ENCODE measurements at places on chromosomes 11 and 22. TPM values are rescaled to one million over a fixed set of nuclear protein-coding genes. Genes with fewer than 3 reads are reported as not detected.

DNA sequence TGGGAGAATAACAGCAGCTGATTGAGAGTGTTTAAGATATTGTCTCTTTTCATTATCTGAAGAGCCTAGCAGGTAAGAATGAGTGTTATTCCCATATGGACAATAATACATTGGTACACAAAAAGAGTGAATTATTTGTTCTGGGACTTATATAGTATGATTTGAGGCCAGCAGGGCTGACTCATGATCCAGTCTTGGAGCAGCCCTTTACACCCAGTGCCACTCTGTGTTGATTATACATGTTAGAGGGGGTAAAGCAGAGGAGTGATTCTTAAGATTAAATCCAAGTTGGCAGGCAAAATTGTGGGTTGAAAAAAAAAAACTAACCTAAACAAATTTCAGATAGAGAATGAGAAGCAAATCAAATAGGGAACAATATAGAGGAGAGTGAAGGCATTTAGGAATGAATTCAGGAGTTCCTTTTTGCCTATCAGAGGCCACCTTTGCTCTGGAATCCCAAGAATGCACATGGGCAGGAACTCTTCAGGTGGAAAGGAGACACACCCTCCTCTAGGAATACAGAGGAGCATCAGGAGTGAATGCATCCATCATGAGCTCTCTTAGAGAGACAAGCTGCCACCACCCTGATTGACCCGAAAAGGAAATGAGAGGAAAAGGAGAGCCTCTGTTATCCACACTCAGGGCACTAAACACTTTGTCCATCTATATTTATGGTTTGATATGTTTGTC is 19.2 kb upstream of the MRGPRX1 start:
- DNase-seq, result no peak

- DNase-seq, result peak; percentile 88
These were observed 1.0 kb downstream of the ARHGAP8 start for GRCh38 chr22:44753189-44754042.

DNA sequence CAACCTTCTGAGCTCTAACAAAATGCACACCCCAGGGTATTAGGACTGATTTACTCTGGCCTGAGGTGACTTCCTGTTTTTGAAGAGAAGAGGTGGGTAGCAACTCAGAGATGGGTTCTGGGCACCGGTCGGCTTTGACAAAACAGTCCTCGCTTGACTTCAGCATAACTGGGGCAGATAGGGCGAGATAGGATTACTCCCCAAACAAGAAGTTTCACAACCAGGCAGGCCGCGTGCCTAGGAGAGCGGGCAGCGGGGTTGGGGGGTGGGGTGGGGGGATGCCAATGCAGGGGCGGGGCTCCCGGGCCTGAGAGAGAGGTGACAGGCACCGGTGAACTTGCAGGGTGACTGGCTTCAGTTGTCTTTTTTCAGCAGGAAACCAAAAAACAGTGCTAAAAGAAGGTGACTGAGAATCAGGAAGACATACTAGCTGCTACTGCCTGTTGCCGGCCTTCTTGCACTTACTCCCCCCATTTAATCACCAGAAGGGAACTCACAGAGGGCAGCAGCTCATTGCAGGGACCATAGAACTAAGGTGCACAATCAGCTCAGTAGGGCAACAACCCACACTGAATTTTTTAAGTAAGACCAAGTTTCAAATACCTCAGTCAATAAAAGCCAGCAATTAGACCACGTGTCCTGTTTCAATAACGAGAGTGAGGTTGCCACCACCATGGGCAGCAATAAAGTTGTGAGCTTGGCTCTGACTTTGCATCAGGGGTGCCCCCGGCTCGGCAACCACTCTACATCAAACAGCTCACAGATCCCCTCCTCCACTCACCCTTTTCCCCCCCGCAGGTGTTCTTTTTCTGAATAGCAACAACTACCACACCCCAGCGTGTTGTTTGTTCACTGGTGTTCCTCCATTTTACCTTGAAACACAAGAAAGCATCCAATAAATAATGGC is 37.2 kb upstream of the ETS1 start:
- no peak for DNase-seq

- DNase-seq, result no peak
These were observed 3.2 kb upstream of the SYT13 start for GRCh38 chr11:45289369-45289768.

DNA sequence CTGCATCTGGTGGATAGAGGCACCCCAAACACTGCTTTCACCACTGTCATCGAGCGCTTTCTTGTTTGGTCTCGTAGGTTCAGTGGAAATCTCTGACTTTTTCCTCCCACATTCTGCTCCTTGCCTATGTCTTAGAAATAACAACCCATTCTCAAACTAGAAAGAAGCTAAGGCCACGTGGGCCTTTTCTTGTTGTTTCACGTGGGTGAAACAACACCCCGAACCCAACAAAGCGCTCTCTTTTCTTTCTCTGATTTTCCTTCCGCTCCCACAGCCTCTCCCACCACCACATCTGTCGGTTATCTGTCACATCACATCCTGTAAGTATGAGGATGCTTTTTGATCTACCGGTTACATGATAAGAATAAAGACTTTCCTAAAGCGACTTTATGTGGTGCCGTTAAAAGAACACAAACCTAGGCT is 77.1 kb downstream of the LINC01488 start:
- DNase-seq, result no peak

DNA sequence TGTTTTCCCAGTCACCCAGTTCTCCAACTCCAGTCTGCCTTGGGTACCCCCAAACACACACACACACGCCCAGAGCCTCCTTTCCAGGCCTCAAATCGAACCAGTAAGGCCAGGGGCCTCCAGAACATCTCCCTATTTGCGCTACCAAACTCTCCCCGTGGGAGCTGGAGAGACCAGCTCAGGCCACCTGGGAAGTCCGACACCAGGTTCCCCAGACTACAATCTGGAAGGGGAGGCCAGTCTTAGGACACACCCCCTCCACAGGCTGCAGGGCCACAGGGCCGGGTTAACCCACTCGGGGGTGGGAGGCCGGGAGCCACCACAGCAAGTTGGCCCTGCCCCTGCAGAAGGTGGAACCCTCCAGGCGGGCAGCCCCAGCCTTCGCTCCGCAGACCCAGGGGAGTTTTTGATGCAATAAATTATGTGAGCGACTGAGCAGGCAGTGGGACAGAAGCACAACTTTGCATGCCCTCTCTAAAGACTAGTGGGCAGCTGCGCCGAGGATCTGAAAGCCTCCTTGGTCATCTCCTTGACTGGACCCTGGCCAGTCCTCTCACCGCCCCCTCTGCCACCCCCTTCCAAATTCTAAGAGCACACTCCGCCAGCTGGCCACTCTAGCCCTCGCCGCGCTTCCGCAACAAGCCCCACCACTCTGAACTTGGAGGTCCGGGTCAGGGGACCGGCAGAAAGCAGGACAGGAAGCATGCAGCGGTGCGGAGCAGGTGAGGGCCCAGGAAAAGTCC is 2.8 kb downstream of the IGF2 start:
- DNase-seq, result no peak

GRCh38 chr11:2766166-2766565 is 66.4 kb upstream of the KCNQ1OT1 start:
- DNase-seq, result no peak

- DNase-seq, result no peak
These were observed at the start of gene MS4A13 for GRCh38 chr11:60515144-60515855. MS4A13 (plus strand) TSS chr11:60515392; CDS start chr11:60518084, 2,692 bp downstream.

Gene OR52H1
- polyA plus RNA-seq, result not detected

Gene EML3
- polyA plus RNA-seq, result 15.3 TPM

Gene CRYAB
- polyA plus RNA-seq, result 886 TPM

Gene C1QTNF4
- 9.1 TPM for polyA plus RNA-seq

Gene MYO7A
- 4.0 TPM for polyA plus RNA-seq

Gene CD6
- polyA plus RNA-seq, result 0.83 TPM

Gene TRPM5
- polyA plus RNA-seq, result 0.04 TPM

Gene CST6
- not detected for polyA plus RNA-seq
